ENCODE measurements at places on chromosomes 7 and 10.

DNA sequence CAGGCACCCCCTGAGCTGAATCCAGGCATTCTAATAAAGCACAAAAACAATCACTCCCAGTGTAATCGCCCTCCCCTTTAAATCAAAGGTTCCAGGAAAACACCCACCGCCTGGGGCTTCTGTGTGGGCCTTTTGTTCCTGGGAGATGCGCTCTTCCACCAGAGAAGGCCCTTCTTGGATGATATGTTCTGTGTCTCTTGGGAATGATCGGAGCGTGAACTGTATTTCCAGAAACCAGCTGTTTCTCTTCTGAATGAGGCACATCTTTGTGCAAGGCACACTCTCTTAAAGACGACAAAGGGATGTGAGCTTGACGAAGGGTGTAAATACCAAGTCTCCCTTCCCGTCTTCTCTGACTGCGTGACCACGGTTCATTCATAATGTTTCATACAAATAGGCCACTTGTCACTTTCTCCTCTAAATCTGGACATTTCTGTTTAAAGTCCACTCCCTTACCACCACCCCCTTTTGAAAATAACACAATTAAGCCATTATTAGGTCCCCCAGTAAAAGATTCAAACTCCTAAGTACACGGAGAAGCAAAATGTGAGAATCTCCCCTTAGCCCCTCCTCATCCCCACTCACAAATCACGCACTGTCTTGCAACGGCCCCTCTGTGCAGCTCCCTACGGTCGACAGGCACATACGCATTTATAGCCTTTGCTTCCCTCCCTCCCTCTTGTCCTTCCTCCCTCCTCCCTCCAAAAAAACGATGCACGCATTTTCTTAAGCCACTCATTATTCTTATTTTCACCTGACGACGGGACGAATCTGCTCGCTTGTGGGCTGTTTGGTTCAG is 45.6 kb upstream of the ENO4 start:
- no peak for DNase-seq

GRCh38 chr10:10623958-10624566 is 393.6 kb upstream of the CELF2 start:
- DNase-seq, result no peak

- no peak for DNase-seq
Observed at GRCh38 chr10:48336978-48337599, 30.6 kb downstream of the MAPK8 start.

DNA sequence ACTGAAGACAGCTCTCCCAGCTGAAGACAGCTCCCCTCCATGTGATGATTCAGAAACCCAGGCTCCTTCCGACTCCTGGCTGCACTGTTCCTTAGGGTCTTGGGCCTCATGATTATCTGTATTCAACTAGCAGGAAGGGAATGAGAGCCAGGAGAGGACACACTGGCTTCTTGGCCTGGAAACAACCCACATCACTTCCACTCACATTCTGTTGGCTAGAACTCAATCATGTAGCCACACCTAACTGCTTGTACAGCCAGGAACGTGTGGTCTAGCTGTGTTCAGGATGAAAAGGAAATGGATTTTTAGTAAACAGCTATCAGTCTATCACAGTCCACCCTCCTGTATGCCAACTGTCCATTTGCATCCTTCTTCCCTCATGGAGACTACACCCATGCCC is 30.5 kb upstream of the XPNPEP1 start:
- no peak for DNase-seq

- DNase-seq, result no peak
Observed at GRCh38 chr7:108181073-108181985, 51.2 kb upstream of the LAMB4 start.

GRCh38 chr10:111137587-111137986 is 60.8 kb downstream of the ADRA2A start:
- no peak for DNase-seq

GRCh38 chr10:132543916-132544743 is 6.5 kb downstream of the INPP5A start:
- peak; percentile 69 for DNase-seq

DNA sequence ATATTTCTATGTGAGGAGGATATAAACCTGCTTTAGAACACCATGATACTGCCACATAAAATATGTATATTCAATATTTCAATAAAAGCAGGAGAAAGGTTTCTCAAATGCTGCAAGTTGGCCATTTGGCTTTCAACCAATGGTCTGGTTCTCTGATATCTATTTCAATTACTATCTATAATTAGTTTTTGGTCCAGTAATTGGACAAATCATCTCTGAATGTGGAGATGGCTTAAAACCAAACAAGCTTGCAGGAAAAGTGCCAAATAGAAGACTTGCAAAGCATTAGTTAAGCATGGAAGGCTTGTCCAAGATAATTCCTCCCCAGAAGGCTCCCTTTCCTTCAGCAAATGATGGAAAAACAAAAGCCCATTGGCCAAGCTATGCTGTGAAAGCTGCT is 140.1 kb downstream of the CPEB3 start:
- DNase-seq, result no peak

DNA sequence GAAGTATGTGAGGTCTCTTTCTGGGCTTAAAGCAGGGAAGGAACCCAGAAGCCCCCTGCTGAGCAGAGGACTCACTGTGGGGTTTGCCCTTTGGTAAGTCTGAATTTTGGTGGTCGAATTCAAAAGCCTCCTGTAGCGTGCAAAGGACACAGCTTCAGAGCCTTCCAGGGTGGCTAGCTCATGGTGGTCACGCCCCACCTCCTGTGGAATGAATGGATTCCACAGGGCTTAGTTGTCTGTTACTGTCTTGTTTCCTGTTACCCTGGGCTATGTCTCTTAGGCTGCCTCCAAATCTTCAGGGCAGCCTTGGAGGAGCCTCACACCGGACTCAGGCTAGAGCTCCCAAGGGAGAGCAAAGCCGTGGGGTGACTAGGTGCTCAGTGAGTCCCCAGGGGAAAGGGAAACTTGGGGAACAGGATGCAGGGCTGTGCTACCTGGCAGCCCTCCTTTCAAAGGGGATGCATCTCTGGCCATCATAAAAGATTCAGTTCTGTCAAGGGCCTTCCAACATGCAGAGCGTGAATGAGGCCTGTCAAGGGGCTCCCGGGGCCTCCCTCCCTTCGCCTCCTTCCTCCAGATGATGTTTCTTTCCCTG is 211.7 kb downstream of the CCSER2 start:
- DNase-seq, result no peak

- no peak for DNase-seq
Observed at GRCh38 chr10:29119374-29119773, 169.5 kb upstream of the LYZL1 start.

GRCh38 chr10:17122052-17122451 is 7.6 kb downstream of the CUBN start:
- DNase-seq, result no peak

DNA sequence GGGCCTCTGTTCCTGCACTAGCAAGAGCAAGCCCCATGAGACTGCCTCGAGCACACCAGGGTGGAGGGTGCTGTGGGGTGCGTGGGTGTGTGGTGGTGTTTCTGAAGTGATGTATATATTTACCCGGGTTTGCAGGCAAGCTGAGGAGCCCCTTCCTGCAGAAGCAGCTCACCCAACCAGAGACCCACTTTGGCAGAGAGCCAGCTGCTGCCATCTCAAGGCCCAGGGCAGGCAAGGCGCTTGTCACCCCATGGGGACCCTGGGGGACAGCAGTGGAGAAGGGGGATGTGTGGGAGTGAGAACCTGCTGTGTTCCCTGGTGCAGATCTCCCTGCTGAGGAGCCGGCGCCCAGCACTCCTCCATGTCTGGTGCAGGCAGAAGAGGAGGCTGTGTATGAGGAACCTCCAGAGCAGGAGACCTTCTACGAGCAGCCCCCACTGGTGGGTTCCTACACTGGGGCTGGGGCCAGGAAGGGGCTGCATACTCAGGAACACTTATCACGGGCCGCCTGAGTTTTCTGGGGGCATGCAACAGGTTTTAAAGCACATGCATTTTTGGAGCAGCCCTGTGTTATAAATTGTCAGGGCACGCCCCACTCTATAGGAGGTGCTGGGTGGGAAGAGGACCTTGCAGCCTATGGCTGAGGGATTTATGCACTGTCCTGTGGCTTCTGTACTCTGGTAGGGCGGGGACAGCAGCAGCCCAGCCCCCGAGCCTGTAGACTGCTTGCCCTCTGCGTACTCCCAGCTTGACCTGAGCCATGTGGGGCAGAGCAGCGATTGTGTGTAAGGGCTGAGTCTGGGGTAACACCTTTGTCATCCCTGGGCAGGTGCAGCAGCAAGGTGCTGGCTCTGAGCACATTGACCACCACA is 5.9 kb downstream of the PGAM2 start:
- peak; percentile 44 for DNase-seq

DNA sequence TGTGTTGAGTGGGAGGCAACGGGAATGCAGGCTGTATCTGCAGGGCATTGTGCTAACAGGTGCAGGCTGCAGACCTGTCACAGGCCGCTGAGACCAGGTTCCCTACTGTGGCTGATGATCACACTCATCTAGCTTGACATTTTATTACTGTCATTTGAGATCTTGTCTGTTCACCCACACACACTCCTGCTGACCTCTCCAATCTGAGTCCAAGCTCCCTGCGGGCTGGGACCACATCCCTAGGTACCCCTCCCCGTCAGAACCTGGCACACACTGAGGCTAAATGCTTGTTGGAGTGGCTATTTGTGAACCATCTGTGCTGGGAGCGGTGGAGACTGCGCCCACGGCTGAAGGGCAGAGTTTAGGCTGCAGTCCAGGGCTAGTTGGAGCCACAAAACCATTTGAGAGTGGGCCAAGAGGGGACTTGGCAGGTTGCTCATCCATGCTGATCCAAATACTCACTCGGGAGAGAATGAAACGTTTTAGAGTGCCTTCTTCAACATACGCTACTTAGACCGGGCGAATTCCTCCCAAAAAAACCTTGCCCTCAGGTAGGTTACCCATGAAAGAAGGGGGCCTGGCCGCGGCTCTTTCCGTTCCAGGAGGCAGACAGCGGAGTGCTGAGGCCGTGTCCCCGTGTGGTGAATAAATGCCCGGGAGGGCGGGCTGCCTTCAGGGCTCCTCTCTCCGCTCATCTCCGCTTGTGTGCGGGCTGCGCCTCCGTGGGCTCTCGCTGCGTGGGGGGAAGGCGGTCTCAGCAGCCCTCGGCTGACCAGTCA is 164.4 kb downstream of the RGS10 start:
- DNase-seq, result no peak

- peak; percentile 38 for DNase-seq
Observed at GRCh38 chr10:43966571-43966965, 317.9 kb upstream of the ZNF32 start.

DNA sequence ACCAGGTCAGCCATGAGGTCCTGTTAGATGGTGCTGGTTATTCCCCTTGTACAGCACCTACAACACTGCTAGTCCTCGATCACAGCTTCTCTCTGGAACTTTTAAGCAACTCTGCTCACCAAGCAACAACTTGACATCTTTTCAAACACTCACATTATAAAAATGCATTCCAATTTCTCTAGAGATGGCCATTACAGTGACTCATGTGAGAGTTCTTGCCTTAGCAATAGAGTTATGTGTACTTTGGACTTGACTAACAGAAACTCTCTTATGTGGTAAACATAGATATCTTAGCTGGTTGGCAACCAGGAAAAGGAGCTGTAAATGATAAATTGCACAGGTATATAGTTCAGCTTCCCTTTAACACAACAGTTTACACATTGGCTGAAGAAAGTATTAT is 122.2 kb downstream of the PDE1C start:
- no peak for DNase-seq

- DNase-seq, result no peak
Observed at GRCh38 chr10:110311357-110311949, 6.7 kb upstream of the SMNDC1 start.

- no peak for DNase-seq
Observed at GRCh38 chr10:53064614-53065013, 292.0 kb upstream of the MBL2 start.

DNA sequence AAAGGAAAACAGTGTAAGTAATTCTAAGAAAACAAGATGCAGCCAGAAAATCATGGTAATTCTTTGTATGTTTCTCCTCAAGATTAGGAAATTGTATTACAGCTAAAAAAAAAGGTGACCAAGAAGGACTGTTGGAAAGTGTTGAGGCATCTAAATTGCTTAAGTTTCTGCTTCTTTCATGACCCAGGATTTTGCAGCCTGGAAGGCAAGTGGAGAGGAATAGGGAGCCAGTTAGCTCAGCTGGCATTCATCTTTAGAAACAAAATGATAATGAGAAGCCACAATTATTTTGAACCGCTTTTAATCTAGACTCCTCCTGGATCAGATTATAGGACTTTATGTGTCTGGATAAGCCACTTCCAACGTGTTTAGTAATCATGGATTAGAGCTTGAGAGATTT is 56.8 kb upstream of the TMEM229A start:
- no peak for DNase-seq

DNA sequence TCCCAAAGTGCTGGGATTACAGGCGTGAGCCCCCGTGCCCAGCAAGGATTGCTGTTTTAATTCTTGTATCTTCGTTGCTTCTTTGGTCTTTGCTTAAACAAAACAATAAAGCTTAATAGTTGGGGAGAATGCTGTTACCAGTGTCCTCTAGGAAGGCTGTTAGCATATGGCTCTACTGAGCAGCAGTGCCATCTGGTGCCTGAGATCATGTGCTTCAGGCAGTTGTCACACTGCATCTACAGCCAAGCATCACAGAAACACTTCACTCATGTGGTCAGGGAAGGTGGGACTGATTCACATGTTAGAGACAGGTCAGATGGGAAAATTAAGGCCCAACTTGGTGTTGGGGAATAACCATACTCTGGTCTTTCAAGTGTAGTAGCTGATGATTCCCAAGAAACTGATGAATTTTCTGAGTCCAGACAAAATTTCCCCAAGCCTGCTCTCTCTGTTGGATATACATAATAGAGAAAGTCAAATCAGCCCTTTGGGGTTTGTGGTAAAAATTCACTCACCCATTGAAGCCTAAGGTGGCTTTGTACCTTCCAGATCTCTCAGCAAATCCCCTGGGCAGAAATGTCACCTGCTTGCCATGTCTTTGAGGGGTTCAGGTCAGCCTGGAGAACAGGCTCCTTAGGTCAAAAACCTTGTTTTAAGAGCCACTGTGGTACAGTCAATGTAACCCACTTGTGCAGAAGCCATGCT is 28.4 kb downstream of the UBE2D4 start:
- no peak for DNase-seq

- no peak for DNase-seq
Observed at GRCh38 chr7:149150981-149151380, 3.7 kb downstream of the ZNF398 start.

DNA sequence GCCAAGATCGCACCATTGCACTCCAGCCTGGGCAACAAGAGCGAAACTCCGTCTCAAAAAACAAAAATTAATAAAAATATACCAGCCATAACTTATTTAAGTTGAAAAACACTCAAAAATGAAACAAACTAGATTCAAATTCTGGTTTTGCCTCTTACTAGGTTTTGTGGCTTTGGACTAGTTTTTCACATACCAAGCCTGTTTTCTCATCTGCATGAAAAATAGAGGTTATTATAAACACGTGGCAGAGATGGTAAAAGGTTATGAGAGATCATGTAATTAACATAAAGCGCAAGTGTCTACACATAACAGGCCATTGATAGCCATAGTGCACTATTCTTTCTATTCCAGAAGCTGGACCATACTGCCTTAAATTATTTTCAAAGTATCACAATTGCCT is 35.5 kb upstream of the CABCOCO1 start:
- no peak for DNase-seq

- no peak for DNase-seq
Observed at GRCh38 chr7:35802102-35802466, 1.2 kb downstream of the SEPTIN7 start.

- DNase-seq, result no peak
Observed at GRCh38 chr10:78319841-78320240, 286.2 kb downstream of the RPS24 start.

GRCh38 chr10:15898046-15898445 is 37.7 kb upstream of the MINDY3 start:
- DNase-seq, result no peak

GRCh38 chr10:49441488-49442476 is 45.9 kb upstream of the DRGX start:
- no peak for DNase-seq

- no peak for DNase-seq
Observed at GRCh38 chr7:55521512-55521911, 50.8 kb downstream of the VOPP1 start.

All from aorta (tissue), 5 donors.